ENCODE measurements at places on chromosomes 6 and 20.

DNA sequence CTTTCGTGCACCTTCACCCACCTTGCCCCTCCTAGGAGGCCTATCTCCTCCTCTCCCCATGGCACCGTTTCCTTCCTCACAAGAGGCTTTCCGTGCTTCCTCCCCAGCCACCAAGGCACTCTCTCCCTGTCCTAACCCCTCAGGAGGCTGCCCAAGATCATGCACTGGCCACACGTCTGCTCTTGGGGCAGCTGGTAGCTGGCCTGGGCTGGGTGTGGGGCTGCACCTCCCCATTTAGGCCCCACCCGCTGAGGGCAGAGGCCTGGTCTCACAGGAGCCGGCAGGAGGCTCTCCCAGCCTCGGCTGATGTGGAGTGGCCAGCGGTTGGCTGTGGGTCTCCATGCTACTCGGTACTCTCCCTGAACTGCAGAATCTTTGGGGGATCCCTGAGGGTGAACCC lies 13.6 kb downstream of the NOL4L start:
- no peak for DNase-seq

DNA sequence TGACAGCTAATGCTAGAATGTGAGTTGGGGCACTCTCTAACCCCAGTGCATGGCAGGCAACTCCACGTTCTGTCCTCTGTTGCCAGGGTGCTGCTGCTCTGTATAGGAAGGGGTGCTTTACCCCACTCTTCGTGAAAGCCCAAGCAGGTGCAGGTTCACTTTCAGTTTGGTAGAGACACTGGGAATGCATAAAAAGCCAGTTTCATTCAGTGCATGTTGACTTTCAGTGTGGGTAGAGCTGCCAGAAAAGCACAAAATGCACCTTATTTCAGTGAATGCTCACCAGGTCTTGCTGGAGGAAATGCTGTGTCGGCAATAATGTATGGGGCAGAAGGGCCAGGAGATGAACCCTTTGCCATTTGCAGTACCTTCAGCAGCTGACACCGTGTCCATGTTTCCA lies 62.1 kb upstream of the ADGRB3 start:
- DNase-seq = no peak

DNA sequence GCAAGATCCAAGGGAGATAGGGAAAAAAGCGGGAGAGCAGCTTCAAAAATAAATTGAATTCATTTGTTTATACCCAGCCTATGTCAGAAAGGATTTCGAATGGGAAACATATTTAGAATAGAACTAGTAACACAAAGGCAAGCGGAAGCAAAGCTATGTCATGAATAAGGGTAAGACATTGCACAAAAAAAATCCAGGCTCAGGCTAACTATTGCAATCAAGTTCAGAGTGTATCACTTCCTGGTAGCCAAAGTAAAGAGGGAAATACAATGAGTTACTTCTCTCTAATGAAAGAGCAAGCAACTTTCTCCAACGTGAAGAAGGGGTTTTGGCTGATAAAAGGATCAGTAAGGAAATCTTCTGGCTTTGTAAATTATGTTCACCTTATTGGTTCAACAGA lies 212.8 kb downstream of the ZMYND8 start:
- no peak for DNase-seq

DNA sequence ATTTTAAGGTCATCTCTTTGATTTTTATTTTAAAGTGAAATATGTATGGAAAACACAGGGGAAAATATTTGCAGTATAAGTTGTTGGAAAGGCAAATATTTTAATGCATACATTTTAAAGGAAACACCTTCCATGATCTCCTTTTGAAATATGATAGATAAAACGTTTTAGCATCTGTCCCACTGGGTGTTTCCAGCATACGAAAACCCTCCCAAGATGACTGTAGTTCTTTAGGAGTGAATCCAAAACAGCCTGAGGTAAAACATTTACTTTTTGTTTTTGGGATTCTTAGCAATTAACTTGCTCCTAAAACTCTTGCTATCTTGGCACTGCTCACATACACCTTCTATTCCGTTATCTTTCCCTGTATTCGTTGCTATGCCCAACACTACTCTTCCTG lies 210.0 kb downstream of the EPHA7 start:
- no peak for DNase-seq

GRCh38 chr6:81204731-81205130 lies 547.8 kb downstream of the TENT5A start:
- no peak for DNase-seq

GRCh38 chr6:7579851-7580250 lies 10.1 kb upstream of the SNRNP48 start:
- no peak for DNase-seq

DNA sequence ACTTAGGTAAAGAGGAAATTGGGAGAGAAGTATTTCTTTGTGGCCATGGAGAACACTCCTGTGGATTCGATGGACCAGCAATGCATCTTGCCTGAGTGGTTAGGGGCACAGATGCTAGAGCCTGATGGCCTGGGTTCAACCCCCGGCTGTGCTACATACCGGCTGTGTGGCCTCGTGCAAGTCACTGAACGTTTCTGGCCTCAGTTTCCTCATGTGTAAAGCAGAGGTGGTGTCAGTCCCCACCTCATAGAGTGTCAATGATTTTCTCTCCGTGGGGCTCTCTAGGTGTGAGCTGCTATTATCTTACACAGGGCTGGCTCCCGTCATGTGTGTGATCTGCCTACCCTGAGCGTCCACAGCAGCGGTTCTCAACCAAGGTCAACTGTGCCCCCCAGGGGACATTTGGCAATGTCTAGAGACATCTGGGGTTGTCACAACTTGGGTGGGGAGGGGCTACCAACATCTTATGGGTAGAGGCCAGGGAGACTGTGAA lies 50.0 kb upstream of the PTPN1 start:
- no peak for DNase-seq

DNA sequence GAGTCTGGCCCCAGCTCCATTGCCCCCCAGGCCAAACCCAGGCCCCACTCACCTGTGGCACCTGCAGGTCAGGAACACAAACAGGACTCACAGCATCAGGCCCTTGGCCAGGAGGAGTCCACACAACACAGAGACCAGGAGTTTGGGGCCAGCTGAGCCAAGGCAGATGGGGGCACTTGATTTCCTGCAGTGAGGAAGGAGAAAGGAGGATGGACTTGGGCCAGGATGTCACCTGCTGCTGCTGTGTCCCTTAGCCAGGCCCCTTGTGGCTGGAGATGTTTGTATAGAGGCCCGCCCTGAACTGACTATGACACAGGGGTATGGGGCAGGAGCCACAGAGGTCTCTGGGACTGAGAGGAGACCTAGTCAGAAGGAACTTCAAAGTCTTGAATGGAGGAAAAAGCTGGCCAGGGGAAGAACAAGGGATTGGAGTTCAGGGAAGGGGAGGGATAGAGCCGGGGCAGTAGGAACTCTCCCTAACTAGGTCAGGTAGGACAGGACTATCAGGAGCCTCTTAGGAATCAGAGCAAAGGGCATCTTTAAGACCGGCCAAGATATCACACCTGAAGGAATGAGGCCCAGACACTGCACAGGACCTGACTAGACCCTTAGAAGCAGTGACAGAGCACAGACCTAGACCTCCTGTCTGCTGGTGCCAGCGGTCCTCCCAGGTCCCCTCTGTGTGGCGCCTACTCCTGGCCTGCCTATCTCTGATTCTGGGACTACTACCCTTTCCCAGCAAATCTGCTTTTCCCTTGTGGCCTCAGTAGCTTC lies 8.8 kb upstream of the TREML2 start:
- no peak for DNase-seq

- no peak for DNase-seq
Measured at GRCh38 chr6:26312096-26312463, 52.9 kb upstream of the BTN3A2 start.

DNA sequence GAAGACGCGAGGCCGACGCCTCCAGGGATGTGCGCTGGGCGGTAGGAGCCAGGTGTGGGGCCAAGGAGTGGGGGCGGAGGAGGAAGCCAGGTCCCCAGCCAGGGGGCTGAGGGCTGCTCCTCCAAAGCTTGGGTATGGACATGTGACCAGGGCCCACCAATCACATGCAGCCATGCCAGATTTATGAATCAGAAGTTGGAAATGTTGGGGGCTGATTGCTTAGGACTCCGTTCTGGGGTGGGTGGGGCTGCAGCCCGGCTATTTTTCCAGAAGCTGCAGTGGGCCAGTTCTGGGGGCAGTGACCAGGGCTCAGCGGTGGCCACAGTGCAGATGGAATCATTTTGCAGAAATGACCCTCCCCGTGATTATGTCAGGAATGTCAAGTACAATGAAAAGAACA lies 96.0 kb downstream of the CEBPB start:
- DNase-seq = no peak

GRCh38 chr6:142796571-142796970 lies 148.4 kb downstream of the HIVEP2 start:
- DNase-seq = no peak

DNA sequence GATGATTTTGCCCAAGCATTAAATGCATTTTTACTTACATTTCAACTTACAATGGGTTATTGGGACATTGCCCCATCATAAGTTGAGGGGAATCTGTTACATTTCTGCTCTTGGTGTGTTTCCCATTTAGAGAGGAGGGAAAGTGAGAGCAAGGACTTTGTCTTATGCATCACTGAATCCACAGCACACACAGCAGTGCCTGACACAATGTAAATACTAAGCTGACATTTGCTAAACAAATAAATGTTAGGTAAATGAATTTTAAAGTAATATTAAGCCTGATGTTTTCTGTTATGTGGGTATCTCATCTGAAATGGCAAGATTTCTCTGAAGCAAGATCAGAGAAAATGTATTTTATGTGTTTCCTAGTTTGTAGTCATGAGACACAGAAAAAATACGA lies 143.6 kb upstream of the STXBP5 start:
- DNase-seq = no peak

DNA sequence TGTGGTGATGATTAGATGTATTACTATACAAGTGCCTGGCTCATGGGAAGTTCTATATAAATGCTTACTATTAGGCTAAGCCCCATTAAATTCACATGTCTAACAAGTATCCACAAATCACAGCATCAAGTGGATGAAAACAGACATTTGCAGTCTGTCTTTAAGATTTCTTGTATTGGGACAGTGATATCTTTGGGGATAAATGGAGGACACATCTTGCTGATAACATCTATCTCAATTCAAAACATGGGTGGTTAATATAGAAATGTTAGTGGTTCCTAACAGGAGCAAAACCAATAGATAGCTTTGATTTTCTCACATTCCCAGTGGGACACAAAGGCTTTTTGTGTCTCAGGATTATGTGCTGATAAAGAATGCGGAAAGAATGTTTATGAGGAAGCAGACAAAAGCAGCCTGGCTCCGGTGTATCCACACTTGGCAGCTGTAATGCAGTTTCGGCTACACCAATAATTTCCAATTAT lies 29.3 kb downstream of the PTPRK start:
- DNase-seq = no peak

DNA sequence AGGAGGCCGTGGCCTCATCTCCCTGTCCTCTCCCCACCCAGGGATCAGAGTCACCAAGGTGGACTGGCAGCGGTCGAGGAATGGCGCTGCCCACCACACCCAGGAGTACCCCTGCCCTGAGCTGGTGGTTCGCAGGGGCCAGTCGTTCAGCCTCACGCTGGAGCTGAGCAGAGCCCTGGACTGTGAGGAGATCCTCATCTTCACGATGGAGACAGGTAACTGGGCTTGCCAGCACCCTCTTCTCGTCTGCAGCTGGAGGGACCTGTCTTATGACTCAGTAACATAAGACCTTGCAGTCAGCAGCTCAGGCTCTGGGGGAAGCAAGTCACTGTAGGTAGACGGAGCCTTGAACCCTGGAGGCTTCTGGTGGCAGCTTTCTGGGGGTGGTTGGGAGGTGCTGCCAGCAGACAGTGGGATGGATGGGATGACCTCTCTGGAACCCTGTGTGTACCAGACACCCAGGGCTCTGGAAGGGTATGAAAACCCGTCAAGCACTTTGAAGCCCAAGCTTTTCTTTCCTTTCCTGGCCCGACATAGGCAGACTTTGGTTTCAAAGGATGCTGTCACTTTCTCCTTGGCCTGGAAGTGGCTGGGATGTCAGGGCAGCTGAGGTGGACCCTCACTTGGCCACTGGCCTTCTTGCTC lies 13.8 kb downstream of the TGM6 start:
- DNase-seq = no peak

DNA sequence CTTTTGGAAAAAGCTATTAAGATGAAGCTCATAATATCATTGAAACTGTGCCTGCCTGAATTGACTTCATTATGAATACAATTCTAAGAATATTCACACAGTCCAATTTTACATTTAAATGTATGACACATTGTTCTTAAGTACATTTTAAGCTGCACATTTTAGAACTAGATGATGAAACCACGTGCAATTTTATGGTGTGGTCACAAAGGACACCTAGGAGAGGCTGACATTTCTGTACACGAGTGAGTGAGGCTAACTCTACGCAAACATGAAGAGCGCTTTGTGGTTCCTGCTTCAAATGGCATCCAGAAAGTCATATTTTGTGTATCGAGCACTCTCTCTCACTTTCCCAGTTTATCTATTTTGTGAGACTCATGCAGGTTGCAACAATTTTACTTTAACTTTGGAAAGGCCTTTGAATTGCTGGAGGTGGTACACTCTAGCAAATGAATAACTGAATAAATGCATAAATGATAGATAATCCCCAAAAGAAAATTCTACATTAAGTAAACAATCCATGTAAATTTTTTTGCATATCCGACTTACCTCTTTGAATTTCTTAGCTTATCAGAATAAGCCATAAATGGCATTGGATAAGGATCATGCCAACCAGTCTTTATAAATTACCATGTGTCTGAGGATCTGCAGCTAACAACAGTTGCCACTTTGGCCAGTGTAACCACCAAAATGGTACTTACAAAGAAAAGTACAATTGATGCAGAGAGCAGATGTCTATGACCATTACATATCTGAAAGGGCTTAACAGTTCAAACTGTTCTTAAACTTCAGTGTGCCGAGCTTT lies 97.3 kb downstream of the NRSN1 start:
- no peak for DNase-seq

DNA sequence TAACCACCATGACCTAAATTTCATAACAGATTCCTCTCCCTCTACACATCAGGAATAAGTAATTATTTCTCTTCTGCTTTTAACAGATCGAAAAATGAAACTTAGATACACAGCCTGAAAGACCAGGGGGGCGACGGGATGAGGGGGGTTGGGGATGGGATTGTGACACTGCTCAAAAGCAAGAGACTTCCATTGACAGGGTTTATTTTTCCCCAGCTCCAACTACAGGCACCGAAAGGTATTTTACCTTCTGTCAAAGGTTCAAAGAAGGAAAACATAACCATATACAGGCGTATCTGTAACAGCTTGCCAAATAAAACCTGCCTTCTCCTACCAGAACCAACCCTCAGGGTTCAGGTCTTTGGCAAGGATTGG lies 1.3 kb downstream of the EPHA7 start:
- no peak for DNase-seq

GRCh38 chr20:35954907-35955251 lies 577 bp upstream of the SCAND1 start:
- DNase-seq = no peak

Data from gastrocnemius medialis (tissue), 4 donors.